ENCODE measurements at places on chromosomes 5 and 9.

DNA sequence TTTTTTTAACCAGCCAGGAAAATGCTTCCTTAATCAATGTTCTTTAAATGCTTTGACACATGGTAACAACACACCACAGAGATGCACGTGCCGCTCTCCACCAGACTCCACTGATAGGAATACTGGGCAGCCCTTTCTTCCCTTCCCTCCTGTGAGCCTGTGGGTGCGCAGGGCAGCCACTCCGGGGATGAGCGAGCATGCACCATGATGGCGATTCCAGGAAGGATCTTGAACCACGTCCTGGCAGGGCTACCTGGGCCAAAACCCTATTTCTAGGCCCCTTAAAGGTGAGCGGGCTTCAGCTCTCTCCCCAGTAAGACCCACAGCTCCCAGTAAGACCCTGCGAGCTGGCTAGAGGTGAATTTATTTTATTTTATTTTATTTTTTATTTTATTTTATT lies 128.2 kb downstream of the MVB12B start:
- DNase-seq, result no peak

DNA sequence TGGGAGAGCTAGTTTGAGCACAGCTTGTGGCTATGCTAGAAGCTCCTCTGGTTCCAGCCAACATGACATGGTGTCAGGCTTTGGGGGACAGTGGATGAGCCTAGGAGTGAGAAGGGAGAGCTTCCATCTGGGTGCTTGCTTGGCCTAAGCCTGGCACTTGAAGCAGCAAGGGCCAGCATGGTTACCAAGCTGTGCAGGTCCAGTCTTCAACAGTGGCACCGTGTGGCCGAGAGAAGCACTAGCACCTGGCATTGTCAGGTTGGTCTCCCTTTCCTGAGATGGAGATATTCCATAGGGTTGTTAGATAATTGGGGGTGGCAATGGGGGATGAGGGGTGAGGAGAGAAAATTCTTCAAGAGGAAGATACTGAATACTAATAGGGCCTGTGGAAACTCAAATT lies 261.9 kb downstream of the PBX3 start:
- no peak for DNase-seq

DNA sequence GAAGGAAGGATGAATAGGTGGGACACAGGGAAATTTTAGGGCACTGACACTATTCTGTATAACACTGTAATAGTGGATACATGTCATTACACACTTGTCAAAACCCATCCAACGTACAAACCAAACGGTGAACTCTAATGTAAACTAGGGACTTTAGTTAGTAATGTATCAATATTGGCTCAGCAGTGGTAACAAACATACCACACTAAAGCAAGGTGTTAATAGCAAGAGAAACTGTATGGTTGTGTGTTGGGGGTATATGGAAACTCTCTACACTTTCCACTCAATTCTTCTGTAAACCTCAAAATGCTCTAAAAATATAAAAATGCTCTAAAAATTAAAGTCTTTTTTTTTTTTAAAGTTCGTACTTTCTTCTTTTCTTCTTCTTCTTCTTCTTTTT lies 293.1 kb upstream of the PANK3 start:
- DNase-seq, result no peak

DNA sequence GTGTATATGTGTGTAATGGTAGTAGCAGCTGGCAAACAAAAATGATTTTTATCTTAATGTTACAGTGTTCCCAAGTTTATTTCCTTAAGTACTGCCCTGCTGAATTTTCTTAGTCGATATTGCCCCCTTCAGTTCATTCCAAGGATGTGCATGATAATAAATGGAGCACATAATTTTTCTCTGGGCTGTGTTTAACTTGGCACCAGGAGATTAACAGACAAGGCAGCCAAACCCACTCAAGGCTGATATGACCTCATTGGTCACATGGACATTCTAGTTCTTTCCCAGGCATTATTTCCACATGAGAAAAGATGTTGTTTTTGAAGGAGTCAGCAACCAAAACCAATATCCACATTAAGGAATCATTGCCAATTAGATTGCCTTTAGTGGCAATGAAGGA lies 61.8 kb downstream of the COX7C start:
- no peak for DNase-seq

GRCh38 chr5:80569086-80569960 lies 757 bp downstream of the ANKRD34B start:
- no peak for DNase-seq

- DNase-seq, result no peak
These were observed 50.2 kb upstream of the RNF38 start for GRCh38 chr9:36450110-36450732.

GRCh38 chr5:119019949-119020348 lies 31.6 kb upstream of the DTWD2 start:
- no peak for DNase-seq

All from T follicular helper cell (primary cell).